ENCODE measurements at places on chromosomes 5 and 9.

GRCh38 chr5:79235261-79235633 lies 684 bp upstream of the JMY start:
- peak; percentile 51 for DNase-seq

- DNase-seq = no peak
Observed at GRCh38 chr5:96088706-96089498, 127.3 kb upstream of the ELL2 start.

DNA sequence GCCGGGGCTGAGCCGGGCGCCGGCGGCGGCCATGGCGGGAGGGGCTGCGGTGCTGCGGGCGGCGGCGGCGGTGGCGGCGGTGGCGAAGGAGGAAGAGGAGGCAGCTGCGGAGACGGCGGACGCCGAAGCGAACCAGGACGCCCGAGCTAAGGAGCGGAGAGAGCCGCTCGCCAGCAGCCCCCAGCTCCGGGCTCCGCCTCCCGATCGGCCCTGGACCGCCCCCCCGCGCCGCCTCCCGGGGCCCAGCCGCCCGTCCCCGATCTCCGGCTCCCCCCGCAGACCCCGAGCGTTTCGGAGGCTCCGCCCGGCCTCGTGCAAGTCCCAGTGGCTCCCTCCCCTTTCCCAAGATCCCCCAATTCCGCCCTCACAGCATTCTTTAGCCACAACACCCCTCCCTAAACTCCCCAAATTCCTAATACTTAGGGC lies at the start of gene ASTN2:
Gene ASTN2 (minus strand): TSS at position 152 of the 426 bp plus-strand sequence. CDS start 119 bp downstream, at position 33.
- no peak for DNase-seq

DNA sequence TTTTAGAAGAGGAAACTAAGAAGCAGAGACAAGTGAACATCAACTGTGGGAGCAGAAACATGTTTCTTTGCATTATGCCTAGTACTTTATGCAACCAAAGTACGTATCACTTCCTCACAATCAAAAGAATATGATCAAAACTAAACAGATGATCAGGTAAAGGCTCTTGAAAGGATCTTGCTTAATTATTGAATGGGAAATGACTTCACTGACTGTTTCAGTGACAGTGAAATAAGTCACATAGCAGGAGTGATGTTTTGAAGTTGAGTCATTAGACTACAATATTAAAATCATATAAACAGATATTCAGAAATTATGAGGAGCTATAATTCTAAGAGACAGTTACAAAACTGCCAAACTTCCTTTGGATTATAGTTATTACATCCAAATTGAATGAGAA lies 527.3 kb downstream of the MTRR start:
- peak; percentile 2 for DNase-seq

DNA sequence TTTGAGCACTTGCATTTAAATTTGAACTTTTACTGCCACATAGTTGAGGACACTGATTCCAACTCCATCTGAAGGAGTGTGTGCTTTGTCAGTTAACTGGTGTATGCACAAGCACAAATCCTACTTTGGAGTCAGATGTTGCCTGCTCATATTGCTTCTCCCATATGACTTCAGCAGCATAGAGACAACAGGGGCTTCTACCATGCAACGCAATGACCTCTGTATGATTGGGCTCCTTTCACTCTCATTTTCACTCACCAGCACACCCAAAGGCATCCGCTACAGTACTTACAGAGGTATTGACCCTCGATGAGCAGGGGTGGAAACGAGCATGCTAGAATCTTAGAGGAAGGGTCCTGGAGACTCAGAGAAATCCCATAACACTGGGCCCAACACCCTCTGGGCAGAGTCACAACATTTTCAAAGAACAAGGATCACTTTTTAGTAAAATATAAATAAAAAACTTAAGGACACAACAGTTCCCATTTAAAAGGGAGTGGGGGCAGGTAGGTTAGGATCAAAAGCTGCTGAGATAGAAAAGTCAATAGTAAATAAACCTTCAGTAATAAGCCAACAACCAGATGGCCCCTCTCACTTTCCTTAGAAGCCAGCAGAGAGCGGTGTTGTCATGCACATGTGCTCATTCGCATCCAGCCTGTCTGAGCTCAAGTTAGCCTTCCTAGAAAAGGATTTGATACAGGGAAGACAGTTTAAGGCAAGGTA lies 203.8 kb downstream of the SNCAIP start:
- peak; percentile 88 for DNase-seq

GRCh38 chr9:105972466-105973204 lies 278.3 kb downstream of the TMEM38B start:
- DNase-seq = no peak

DNA sequence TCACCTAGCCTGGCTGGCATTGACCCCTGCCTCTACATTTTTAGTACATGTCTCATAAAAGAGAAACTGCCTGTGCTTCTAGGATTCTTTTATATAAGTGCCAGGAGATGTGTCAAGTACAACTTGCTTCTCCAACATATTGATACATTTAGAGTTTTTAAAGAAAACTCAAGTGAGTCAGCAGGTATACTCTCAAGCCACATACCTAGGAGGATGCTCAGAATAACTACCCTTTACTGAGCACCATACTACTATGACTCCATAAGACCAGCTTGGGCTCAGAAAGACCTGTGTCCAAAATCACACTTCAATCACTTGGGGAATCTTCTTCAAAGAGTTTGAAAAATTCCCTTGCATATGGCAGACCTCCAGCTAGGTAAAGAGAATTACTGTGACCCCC lies 389.8 kb upstream of the SLC24A2 start:
- no peak for DNase-seq

GRCh38 chr9:34139477-34140146 lies 13.1 kb upstream of the DCAF12 start:
- peak; percentile 96 for DNase-seq

DNA sequence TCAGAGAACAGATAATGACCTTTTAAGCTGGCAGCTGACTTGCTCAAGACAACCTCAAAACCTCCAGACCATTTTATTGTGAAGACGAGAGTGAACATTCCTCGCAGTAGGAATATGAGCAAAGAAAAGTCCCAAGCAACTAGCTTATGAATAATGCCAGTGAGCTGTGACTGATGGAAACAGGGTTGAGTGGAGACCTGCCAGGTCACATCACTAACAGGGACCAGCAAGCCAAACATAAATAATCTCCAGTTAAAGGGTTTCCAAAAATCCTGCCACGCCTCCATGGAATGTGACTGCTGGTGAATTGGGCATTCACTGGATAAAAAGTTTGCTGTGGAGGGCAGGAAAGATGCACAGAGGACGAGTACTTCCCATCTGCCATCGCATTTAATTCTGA lies 185.4 kb downstream of the CRB2 start:
- peak; percentile 15 for DNase-seq

- DNase-seq = peak; percentile 99
Observed at GRCh38 chr9:34048727-34049629, at the start of gene UBAP2. UBAP2 (minus strand) TSS chr9:34048887; CDS start chr9:34017148, 31,739 bp downstream.

- no peak for DNase-seq
Observed at GRCh38 chr5:94916619-94917018, 298.1 kb downstream of the SLF1 start.

GRCh38 chr5:18745988-18746615 lies 1111.8 kb downstream of the TAF11L14 start:
- DNase-seq = peak; percentile 17

- peak; percentile 75 for DNase-seq
Observed at GRCh38 chr5:56012281-56012963, 17.7 kb upstream of the IL6ST start.

GRCh38 chr5:21802869-21803490 lies 1050.2 kb downstream of the CDH12 start:
- peak; percentile 64 for DNase-seq

DNA sequence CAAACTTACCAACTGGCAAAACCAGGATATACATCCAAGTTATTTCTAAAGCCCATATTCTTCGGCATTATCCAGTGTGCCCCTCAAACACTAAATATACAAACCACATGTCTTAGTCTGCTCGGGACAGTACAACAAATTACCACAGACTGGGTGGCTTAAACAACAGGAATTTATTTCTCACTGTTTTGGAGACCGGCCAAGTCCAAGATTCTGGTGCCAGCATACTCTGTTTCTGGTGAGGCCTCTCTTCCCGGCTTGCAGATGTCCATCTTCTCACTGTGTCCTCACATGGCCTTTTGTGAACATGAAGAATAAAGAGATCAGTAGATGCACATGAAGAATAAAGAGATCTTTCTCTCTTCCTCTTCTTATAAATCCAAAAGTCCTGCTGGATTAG lies 12.9 kb upstream of the SLCO6A1 start:
- DNase-seq = peak; percentile 50

DNA sequence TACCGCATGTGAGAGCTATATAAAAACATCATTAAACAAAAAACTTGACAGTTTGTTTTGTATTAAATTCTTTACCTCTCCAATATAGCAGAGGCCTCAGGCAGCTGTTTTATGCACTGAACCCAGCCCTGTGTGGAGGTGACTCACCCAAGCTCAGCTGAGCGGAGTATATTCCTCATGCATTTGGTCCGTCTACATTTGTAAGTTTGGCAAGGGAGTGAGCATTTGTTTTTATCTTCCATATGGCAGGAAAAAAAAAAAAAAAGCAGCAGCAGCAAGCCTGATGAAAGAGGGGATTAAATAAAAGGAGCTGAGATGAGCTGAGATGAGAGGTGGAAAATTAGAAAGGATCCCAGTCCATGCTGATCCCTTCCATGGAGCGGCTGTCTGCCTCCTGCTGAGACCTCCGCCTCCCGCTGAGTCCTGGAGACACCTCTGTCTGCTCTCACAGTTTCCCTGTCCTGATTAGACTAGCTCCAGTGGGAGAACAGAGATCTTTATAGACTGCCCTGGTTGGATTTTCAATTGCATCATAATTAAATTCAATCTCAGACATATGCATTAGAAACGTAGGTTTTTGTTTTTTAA lies 112.0 kb upstream of the CTNND2 start:
- no peak for DNase-seq

- no peak for DNase-seq
Observed at GRCh38 chr9:95411054-95411892, 93.8 kb upstream of the FANCC start.

GRCh38 chr5:77210091-77210963 lies at the start of gene PDE8B:
PDE8B (plus strand) TSS chr5:77210680; CDS start chr5:77210926, 246 bp downstream.
- peak; percentile 33 for DNase-seq

DNA sequence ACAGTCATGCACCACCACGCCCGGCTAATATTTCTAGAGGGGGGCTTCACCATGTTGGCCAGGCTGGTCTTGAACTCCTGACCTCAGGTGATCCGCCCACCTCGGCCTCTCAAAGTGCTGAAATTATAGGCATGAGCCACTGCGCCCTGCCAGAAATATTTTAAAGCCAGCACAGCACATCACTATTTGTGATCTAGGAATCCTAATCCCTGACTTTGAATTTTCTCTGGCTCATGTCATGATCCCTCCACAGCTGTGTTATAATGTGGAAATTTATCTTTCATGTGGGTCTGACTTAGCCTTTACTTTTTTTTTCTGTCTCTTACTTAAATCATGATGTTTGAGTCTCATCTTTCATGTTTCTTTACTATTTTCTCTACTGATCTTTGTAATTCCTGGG lies 18.7 kb upstream of the ITGA1 start:
- DNase-seq = no peak

GRCh38 chr5:79898611-79899010 lies 92.5 kb downstream of the MTX3 start:
- DNase-seq = peak; percentile 31

GRCh38 chr5:107265193-107265592 lies 405.5 kb downstream of the EFNA5 start:
- DNase-seq = no peak

GRCh38 chr5:113102121-113102531 lies 125.5 kb downstream of the DCP2 start:
- DNase-seq = peak; percentile 69

- DNase-seq = no peak
Observed at GRCh38 chr5:21649969-21650368, 1203.2 kb downstream of the CDH12 start.

- no peak for DNase-seq
Observed at GRCh38 chr5:124045412-124045811, 533.4 kb downstream of the CSNK1G3 start.

GRCh38 chr9:98774746-98775145 lies 21.6 kb downstream of the ANKS6 start:
- DNase-seq = peak; percentile 52

- DNase-seq = no peak
Observed at GRCh38 chr9:93590609-93591234, 14.3 kb downstream of the PHF2 start.

DNA sequence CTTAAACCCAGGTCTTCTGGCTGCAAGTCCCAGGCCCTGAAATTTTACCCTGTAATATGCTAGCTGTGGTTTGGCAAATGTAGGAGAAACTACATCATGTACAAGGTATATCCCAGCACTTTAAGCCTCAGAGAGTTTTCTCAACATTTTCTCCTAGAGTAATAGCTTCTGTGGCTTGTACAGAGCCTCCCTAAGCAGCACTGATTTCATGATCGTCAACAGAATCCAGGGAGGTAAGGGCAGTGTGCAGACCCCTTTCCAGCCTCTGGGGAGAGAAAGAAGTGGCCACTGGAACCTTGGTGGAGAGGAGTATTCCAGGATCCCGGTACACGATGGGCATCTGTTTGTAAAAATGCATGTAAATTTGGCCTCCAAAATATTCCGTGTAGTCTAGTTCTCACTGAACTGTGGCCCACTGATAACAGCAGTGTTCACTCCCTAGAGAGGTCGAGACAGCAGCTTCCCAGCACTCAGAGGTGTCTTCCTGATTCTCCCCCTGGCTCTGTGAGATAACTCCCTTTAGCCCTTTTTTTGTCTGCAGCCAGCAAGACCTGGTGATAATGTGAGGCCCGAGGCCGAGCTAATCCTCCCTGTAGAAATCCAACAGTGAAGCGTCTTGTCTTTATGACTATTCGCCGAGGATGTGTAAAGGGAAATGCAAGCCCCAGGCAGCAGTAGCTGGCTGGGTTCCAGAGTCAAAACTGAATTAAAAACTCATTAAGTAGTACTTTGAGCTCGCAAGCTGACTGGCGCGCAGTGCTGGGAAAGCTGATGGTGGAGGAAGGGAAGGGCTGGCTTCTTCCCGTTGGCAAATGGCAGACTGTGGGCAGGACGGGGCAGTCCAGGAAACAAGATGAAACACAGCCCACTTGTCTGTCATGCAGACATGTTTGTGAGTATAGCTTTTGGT lies 59.0 kb downstream of the MAP1B start:
- DNase-seq = peak; percentile 72

DNA sequence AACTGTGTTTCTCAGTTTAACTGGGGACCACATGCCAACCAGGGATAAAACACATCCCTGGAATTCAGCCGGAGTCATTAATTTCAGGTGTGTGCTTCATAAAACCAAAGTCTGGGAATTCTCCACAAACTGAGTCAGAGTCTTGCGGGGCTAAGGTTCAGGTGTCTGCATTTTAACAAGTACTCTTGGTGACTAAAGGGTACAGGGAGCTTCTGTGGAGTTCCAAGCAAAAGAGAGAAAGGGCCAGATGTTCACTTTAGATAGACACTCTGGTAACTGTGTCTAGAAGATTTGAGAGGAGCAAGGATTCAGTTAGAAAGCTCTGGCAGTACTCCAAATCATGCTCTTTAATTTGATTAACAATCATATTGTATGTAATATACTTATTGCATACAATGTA lies 4.0 kb downstream of the NADK2 start:
- no peak for DNase-seq

GRCh38 chr5:616484-617039 lies 4.4 kb downstream of the CEP72 start:
- no peak for DNase-seq

DNA sequence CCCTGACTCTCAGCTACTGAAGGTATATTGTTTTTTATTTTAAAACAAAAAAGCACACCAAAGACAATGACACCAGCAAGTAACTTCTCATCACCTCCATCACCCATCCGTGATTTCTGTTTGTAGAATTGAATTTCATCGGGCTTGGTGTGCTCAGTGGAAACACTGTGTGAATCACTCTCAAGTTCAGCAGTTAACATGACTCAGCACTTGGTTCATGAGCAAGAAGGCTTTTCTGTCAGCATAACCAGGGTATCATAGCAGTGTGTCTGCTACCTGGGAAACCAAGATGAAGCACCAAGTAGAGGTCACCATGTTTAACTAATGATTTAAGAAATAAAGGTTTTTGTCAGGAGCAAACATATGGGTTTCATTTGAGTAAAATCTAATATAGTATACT lies 123.7 kb downstream of the INSYN2B start:
- peak; percentile 95 for DNase-seq
